ENCODE measurements at places on chromosomes 4 and X.

- no peak overlapping the region for H3K4me3 ChIP-seq
- DNase-seq = no peak
Observed at GRCh38 chr4:89482926-89483595, 175.5 kb upstream of the GPRIN3 start.

GRCh38 chr4:187380181-187380581, 615.4 kb upstream of the ZFP42 start:
- peak; percentile 52 for DNase-seq
- no peaks in the 10 kb centered on the region for H3K27me3 ChIP-seq
- no peak overlapping the region for H3K27ac ChIP-seq
- H3K36me3 ChIP-seq = no peaks in the 10 kb centered on the region
- H3K4me3 ChIP-seq = no peak overlapping the region

- no peaks in the 10 kb centered on the region for H3K4me1 ChIP-seq
- peak within 1 kb of the TSS; percentile 57 for H3K4me3 ChIP-seq
- H3K27ac ChIP-seq = peak within 1 kb of the TSS; percentile 84
- H3K36me3 ChIP-seq = no peaks in the 10 kb centered on the region
- H3K27me3 ChIP-seq = no peaks in the 10 kb centered on the region
- peak; percentile 96 for DNase-seq
Observed at GRCh38 chr4:74444891-74445642, at the start of gene AREG. Gene AREG (plus strand): TSS chr4:74445136. CDS start chr4:74445346, 210 bp downstream.

GRCh38 chr4:82388405-82388804, 14.6 kb upstream of the HNRNPD start:
- no peaks in the 10 kb centered on the region for H3K36me3 ChIP-seq
- H3K4me1 ChIP-seq = no peaks in the 10 kb centered on the region
- H3K4me3 ChIP-seq = no peak overlapping the region
- H3K27me3 ChIP-seq = no peaks in the 10 kb centered on the region

DNA sequence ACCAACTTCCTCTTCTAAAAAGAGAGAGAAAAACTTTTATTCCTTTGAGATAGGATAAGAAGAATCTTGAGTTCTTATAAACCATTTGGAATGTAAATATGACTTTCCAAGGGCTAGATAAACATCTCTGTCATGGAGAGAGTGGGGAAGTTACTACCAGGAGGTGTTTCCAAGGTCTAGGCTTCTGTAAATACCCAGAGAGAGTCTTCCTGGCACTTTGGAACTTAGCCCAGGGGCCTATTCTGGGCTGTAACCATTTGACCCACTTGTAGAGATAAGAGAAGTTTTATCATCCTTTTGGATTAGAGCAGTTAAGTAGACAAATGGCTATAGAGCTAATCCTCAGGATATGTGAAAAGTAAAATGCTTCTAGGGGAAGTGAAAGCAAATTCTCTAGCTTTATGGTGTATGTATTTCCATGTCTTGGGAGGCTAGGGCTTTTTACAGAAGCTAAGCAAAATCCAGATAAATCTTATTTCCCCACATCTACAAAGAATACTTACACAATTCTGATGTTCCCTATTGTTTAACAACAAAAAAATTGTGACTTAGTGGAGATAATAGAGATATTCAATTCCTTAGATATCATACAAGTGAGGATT, 51.1 kb downstream of the MCUB start:
- H3K4me1 ChIP-seq = no peaks in the 10 kb centered on the region
- H3K27me3 ChIP-seq = no peaks in the 10 kb centered on the region
- H3K4me3 ChIP-seq = no peak overlapping the region
- no peak overlapping the region for H3K27ac ChIP-seq
- DNase-seq = no peak
- no peaks in the 10 kb centered on the region for H3K36me3 ChIP-seq
